Endothelial cell of umbilical vein (primary cell): ENCODE measurements at places on chromosomes 4 and X. TPM values are rescaled to one million over a fixed set of nuclear protein-coding genes. Genes with fewer than 3 reads are reported as not detected.

- peak; percentile 51 for DNase-seq
Measured at GRCh38 chrX:76427560-76428242, at the start of gene MAGEE1. TSS of gene MAGEE1 (plus strand) at chrX:76427710. CDS start at chrX:76427931, 221 bp downstream.

- peak; percentile 72 for DNase-seq
Measured at GRCh38 chrX:1323315-1323714, 13.3 kb upstream of the IL3RA start.

DNA sequence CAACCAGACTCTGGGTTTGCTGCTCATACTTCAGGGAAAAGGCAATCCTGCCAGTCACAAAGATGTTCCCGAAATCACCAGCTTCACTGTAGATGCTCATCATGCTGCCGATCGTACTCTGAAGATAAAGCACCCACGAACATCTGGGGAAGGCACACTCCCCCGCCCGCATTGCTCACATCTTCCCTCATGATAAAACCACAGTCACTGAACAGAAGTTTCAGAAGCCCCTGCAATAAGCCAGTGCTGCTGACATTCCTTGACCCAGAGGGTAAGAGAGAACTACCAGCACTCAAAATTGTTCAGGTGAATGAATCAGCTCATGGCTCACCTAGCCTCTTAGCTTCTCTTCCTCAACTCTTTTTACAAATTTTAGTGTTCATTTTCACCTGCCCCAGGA, 43.1 kb downstream of the SRPX2 start:
- no peak for DNase-seq

The PABPC1L2A gene
- not detected in 2 replicates for total RNA-seq

The CT45A10 gene
- not detected in 2 replicates for total RNA-seq
